NCI-H748 treated with DMSO at 0.1 percent for 48 hours (cell line): ENCODE measurements at places on chromosomes 5 and 9.
A peak's percentile ranks its signal among the peaks of the same experiment; 100 is the strongest.

- peak; percentile 51 for DNase-seq
Observed at GRCh38 chr9:29514336-29514735, 1941.1 kb upstream of the C9orf72 start.

DNA sequence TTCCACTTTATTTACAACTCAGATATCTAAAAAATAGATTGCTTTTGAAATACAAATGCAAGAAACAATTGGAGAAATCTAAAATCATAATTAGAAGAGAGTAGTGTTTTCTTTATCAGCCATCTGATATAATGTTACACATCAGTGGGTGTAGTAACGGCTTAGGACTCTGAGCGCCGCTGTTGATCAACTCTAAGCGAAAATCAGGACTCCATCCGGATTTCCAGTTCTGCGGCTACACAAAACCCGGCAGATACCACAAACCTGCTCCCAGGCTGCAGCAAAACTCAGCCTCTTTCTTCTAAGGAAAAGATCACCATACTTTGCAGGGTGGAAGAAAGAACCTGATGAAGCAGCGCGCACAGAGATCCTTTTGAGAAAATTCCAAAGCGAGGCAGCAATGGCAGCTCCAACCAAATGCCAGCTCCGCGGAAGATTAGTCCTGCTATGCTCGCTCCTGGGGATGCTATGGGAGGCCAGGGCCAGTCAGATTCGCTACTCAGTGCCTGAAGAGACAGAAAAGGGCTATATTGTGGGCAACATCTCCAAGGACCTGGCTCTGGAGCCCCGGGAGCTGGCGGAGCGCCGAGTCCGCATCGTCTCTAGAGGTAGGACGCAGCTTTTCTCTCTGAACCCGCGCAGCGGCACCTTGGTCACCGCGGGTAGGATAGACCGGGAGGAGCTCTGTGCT lies at the start of gene PCDHGA9:
Gene PCDHGA9, plus strand, starts transcription at position 226 of the 691 bp plus-strand sequence. Its CDS starts 175 bp downstream, at position 401.
- no peak for DNase-seq

GRCh38 chr5:11048760-11049159 lies 287.7 kb upstream of the DAP start:
- DNase-seq, result no peak

DNA sequence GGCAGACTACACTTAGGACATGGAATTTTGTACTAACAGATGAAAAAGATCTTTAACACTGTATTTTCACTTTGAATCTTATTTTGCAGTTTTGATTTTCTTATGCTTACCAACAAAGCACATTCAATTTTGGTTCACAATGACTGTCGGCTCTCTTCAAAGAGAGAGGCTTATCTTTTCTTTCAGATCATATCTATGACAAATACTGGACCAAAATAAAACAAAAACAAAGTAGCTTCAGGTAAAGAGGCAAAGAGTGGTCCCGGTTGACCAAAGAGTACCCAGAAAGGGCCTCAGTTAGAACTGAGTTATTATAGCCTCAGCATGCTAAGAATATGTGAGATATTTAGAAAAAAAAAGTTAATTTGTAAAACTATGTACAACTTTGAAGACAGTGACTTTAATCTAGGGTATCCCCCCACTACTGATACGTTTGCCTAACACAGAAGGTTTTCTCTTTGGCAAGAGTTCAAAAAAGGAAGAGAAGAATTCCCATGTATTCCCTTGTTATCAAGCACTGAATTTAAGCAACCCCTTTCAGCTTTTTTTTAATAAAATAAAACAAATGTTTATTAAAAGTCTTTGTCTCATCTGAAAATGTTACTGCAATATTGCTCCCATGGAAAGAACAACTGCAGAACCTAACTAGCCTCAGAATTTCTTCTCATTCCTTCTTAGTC lies 50.5 kb downstream of the NR6A1 start:
- no peak for DNase-seq

GRCh38 chr9:96164268-96164683 lies 137.7 kb downstream of the HSD17B3 start:
- no peak for DNase-seq

DNA sequence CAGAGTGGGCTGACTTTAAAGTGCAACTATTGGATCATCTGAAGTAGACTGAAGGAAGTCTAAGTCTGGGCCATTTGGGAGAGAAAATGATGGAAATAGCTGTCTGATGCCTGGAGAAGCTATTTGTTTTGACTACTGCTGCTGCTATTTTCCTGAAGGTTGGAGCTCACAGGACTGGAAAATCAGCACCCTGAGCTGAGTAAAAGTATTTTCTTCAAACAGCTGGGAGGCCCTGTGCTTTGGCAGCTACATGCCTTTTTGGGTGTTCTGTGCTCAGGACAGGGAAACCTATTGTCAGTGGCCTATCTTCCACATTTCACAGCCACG lies 302.6 kb downstream of the ENC1 start:
- no peak for DNase-seq

- no peak for DNase-seq
Observed at GRCh38 chr9:114316605-114317230, 6.2 kb upstream of the ORM1 start.

DNA sequence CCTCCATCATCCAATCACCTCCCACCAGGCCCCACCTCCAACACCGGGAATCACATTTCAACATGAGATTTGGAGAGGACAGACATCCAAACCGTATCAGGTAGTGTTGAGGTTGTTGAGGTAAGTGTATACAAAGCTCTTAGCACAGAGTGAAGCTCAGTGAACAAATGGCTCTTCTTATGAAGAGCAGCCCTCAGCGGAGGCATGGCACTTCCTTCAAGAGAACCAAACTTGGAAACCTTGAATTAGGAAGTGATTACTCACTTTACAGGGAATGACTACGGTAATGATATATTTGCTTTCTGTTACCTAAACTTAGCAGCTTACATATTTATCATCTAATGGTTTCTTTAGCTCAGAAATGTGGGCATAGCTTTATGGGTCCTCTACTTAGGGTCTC lies 92.8 kb downstream of the IQGAP2 start:
- DNase-seq, result no peak

DNA sequence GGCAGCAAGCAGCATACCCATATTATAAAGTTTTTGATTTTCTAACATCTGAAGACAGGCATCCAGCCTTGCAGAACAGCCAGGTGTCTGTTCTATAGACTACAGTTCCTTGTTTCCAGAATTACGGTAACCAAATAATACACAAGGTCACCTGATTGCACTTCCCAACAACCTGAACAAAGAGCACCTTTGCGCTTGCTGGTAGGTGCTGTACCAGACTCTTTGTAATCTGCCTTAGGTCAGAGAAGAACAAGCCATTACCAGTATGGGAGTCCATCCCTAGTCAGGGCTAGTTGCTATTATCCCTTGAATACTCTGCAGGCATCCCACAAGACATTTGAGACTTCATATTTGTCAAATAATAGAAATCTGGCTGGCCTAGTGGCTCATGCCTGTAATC lies 256.2 kb downstream of the ARRDC3 start:
- peak; percentile 42 for DNase-seq

DNA sequence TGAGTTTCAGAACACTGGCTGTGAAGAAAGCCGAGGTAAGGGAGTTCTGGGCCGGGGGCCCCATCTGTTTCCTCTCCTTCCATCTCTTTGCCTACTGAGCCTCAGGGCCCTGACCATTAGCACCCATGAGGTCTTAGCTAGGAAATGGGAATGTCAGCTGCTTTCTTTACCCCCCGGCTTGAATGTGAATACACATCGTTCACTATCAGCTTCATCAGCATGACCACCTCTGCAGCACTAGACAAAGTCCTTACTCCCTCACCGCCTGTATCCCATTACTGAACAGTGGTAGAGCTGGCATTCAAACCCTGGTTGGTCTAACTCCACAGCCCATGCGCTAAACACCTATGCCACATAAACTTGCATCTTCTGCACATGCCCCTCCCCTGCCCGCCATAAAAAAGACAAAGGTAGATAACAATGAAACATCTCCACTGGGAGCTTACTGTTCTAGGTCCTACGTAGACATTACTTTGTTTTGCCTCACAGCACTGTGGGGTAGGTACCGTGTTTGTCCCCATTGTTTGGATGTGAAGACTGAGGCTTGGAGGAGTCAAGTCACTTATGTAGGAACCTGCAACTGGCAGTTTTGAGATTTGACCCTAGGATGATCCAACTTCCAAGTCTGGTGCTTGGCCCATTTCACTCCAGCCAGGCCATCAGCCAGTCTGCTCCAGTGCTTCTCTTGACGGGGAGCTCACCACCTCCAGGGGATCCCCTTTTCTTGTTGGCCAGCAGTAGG lies 93.3 kb downstream of the AMBP start:
- DNase-seq, result no peak

- DNase-seq, result no peak
Observed at GRCh38 chr5:132098151-132098594, 24.6 kb downstream of the CSF2 start.

DNA sequence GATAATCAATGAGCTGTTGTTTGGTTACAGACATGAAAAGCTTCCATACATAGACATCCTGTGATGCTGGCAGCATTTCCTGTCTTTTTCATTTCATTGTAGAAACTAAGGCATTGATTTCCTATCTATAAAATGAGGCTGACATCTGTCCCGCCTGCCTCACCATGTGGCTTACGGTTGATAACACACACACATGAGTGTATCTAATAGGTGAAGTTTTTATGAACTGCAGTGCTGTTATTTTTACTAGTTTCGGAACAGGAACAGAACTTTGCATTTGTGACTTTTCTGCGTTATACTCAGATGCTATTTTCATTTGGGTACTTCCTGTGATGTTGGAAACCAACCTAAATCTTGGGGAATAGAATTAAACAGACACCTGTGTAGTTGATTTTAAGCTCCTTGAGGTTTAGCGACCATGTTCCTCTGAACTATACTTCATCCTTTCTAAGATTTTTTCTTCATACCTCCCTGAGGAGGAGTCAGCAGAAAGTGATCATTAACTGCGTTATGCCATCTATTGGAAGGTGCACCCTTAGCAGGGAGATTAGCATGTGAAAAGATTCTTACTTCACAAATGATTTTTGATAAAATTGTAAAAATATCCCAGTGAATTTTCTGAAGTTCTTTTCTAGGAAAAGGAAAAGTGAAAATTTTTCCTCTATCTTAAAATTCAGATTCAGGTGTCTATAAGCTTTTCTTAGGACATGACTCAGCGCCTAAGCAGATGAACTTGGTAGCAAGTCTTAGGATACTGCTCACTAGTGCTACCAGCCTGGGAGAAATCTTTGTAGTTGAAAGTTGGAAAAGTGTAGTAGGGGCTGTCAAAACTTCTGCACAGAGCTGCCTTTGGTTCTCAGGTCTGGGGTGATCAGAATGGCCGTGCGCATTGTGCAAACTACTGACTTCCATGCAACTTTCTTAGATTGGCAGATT lies 134.5 kb downstream of the TRIO start:
- DNase-seq, result no peak

DNA sequence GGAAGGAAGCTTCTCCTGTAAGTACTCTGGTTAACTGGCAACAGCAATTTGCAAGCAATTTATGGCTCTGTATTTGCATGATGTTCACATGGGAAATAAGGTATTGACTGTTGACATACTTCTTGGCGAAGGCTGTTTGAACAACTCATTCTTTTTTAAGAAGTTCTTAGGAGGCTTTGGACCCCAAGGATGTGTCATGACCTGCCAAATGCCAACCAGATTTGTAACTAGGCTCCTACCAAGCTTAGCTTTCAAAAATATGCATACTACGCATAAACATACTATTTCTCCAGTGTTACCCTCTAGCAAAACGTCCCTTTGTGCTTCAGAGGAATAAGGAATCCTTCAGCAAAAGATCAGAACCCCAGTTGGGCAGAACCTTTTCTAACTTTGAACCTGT lies 165.2 kb upstream of the MSX2 start:
- no peak for DNase-seq
